ENCODE measurements at places on chromosomes 4 and X. TPM values are rescaled to one million over a fixed set of nuclear protein-coding genes. Genes with fewer than 3 reads are reported as not detected.

The CETN2 gene
- 32.4 TPM for polyA plus RNA-seq

The FBXO8 gene
- 36.5 TPM for polyA plus RNA-seq

The UCP1 gene
- not detected for polyA plus RNA-seq

The MAB21L2 gene
- 23.4 TPM for polyA plus RNA-seq

The STK32B gene
- 3.0 TPM for polyA plus RNA-seq
